ENCODE measurements at places on chromosomes 13 and 19.

DNA sequence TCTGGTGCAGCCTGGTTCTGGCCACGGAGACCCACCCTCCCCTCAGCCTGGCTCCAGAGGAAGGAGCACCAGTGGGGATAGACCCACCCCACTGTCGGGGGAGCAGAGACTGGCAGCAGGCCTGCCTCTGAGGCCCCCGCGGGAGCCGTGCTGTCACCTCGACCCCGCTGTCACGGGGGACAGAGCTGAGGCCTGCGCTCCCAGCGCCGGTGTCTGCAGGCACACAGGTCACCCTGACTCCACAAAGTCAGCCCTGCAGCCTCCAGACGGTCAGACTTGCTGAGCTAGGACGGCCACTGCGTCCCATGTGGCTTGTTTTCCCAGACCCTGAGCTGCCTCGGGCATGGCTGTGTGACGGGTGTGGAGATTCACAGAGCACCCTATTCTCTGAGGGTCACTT lies 32.3 kb downstream of the GNG7 start:
- no peak for DNase-seq

DNA sequence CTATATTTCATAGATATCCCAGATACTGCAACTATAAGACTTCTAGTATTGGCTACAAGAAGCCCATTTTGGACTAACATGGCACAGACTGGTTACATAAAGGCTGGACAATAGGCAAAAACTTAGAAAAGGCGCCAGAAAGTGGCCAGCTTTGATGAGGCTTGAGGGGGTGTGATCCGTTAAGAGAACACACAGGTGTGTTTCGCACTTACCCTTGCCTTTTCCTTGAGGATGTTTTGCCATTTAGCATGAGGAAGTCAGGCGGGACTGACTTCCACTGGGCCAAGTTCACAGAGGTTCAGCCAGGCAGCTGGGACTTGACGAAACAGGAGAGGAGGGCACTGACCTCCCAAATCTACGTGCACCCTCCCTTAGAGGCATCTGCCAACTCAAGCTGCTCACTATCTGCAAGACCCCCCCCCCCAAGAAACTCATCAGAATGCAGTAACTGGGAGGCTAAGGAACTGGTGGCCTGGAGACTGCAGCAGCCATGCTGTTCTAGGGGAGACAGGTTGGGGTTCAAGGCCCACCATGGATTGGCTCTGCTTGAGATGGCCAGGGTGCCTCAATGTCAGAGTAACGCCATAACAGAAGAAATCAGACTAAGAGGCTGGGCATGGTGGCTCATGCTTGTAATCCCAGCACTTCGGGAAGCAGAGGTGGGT lies 4.5 kb upstream of the LIN7B start:
- DNase-seq: no peak

DNA sequence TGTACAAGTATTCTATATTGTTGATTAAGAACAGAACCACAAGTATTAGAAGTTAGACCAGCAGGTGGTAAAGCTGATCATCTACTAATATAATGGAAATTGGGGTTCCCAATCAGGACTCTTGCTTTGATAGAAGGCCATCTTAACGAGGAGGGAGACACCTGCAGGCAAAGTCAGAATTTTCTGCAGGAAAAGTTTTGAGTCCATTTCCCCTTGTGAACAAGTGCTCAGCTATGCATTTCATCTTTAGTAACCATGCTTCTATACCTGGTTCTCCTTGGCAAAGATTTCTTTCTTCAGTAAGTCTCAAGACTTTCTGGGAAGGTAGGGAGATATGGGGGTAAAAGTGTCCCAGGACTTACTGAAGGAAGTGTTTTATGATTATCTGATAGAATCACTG lies 36.1 kb upstream of the USPL1 start:
- DNase-seq: no peak

- no peak for DNase-seq
Measured at GRCh38 chr19:6811906-6812305, 39.4 kb downstream of the VAV1 start.

DNA sequence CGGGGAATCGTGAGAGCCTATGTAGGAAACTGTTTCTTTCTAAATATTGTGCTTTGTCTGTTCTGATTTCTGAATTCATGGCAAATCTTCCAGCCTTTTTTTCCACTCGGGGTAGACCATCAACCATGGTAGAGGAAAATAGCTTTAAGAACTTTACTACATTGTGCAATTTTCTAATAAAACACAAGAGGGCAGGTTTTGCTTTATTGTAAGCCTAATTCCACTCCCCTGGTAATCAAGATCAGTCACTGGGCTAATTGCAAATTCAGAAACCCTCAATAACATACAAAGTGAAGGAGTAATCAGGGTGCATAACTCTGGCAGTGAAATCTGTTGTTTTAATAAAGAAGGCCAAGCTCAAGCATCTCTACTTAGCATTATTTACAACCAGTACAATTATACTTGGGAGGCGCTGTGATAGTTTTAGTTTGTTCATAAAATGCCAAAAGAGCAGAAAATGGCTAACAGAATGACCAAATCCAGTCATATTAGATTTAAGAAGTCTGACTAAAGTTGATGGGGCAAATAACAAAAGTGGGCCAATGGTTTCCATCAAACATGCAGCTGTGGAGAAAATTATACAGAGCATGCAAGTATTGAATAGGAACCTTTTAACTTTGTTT lies 43.8 kb downstream of the DCT start:
- peak; percentile 10 for DNase-seq

DNA sequence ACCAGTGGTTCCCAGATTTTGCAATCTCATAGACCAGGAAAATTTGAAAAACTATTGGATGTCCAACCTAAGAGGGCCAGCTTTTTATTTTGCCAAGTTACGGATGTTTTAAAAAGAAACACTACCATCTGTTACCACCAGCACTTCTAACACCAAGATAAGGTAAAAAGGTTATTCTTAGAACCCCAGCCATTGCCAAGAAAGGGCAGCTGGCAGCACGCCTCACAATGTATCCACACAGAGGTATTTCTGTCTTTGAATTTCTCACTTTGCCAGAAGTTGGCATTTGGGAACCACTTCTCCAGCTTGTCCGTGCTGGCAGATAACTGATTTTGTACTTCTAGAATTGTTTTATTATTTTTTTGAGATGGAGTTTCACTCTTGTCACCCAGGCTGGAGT lies 28.7 kb downstream of the CAPN12 start:
- DNase-seq: no peak

DNA sequence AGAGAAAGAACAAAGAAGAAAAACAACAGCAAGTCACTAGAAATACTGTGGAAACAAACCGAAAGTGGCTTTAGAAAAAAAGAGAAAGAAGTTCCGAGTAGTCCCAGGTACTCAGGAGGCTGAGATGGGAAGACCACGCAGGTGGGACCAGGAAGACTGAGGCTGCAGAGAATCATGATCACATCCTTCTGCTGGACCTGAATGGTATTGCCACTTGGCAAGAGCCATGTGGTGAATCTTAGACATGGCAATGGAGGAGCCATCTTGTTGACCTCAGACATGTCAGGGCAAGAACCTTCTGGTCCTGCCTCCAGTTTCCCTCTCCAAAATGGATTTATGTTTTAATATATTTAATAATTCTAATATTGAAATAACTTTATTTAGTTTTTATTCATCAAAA lies 37.4 kb upstream of the ZNF724 start:
- no peak for DNase-seq

- no peak for DNase-seq
Measured at GRCh38 chr13:27383104-27383921, 41.1 kb upstream of the GTF3A start.

DNA sequence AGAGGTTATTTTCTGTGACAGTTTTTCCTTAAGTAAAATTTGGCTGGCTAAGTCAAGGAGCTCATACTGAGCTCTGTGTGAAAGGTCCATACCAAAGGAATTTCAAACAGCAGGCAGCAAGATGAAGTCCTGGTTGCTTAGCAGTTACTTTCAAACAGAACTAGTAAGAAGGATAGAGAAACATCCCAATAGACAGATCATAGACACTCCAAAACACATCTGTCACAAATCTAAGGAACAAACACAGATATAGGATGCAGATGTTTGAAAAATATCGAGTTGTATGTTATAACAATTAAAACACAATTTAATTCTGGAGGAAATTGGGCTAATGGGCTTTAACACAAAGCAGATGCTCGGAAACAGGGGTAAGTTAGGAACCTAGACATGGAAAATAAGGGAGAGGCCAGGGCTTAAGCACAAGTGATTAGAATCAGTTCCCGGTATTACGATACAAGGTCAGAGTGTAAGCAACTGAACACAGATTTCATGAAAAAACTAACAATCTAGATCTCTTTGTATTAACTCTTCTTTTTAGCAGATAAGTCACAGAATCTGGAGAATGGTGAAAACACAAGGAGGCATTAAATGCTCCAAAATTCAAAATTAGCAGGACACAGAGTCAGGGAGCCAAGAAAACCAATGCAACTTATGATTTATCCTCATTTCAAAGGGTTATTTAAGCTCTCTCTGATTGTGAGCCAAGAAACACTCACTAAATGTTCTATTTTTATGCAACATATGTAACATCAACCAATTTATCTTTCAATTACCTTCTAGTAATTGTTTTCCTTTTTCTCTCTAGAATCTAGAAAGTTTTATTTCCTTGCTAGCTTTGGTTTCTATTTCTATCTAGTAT lies 1992.9 kb upstream of the PCDH20 start:
- no peak for DNase-seq

DNA sequence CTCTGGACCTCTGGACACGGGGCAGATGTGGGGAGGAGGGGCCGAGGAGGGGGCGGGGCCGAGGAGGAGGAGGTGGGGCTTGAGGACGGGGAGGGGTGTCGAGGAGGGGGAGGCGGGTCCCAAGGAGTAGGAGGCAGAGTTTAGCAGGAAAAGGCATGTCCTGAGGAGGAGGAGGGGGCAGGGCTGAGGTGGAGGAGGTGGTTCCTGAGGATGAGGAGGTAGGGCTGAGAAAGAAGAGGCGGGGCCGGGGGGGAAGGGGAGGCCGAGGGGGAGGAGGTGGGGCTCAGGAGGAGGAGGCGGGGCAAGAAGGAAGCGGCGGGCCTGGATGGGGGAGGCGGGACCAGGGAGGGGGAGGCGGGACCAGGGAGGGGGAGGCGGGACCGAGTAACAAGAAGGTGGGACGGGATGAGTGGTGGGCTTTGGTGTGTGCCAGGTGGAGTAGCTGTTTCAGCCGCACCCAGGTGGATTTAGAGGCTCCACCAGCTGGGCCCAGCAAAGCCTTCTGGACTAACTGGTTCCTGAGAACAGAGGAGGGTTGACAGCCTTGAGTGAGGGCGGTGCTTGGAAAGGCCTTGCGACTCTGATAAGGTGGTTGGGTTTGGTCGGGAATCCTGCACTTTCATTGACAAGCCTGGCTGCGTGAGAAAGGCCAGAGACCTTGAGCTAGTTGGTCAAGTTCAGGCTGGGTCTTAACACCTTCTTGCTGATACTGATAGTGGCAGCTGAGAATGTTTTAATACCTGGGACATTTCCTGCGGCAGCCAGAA lies 7.7 kb downstream of the TECR start:
- no peak for DNase-seq

DNA sequence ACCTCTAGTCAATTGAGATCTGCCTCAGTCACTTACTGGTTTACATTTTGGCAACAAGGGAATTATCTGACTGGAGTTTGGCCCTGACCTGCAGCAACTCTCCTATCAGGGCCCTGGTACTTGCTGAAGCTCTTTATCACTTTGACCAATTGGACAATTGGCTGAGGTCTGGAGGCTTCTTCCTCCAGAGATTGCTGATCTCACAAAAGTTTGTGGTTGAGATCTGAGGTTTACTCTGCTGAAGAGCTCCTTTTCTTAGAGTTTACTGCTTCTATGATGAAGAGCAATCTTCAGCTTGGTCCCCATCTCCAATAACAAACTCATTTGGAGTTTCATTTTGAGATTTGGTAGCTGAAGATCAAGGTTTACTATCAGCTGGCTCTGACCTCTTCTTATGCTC lies 276.9 kb upstream of the SGCG start:
- no peak for DNase-seq

DNA sequence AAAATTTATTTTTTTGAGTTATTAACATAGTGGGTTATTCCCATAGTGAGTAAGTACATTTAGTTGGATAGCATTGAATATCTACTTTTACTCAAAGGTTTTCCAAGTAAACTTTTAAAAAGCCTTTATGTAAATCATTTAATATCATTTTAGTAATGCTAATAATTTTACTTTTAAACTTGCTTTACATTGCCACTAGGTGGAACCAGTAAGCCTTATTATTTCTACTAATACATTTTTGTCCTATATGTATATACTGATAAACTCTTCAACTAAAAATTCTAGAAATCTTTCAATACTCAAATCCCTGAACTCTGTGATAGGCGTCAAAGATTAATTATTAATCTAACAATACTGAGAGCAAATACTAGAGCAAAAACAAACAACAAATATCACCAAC lies 1709.2 kb upstream of the PCDH20 start:
- no peak for DNase-seq

- DNase-seq: no peak
Measured at GRCh38 chr13:30415430-30416030, 6.8 kb upstream of the UBE2L5 start.

GRCh38 chr19:36574741-36575140 lies 1.6 kb upstream of the ZNF529 start:
- no peak for DNase-seq

- no peak for DNase-seq
Measured at GRCh38 chr19:44846455-44847143, 502 bp downstream of the NECTIN2 start.

DNA sequence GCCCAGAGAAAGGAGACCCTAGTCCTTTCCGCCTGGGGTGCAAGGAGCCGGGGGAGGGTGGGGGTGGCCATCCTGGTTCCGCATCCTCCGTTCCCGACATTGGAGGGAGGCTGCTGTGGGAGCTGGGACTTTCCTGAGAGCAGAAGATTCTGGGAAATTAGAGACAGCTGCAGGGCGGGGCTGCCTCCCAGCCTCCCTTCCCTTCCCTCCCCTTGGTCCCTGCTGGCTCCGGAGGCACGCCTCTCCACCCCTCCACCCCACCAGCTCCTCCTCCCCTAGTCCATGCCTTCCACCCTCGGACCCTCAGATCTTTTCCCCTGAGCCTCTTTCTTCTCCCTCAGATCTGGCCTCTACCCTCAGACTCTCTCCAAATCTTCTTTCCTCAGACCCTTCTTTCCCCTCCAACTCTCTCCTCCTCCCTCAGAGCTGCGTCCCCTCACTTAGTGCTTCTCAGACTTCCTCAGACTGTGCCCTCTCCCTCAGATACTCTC lies 3.1 kb upstream of the BCL3 start:
- DNase-seq: no peak

GRCh38 chr13:87498681-87499080 lies 172.5 kb upstream of the SLITRK5 start:
- no peak for DNase-seq

Data from GM19239 (cell line).